ENCODE measurements at places on chromosomes 5 and 9. TPM values are rescaled to one million over a fixed set of nuclear protein-coding genes. Genes with fewer than 3 reads are reported as not detected.

ICE1 gene
- total RNA-seq = 38.2 TPM

EIF4EBP3 gene
- total RNA-seq = 16.1 TPM

GRCh38 chr5:5419291-5420210 lies 2.9 kb upstream of the ICE1 start:
- no peak for DNase-seq

DNA sequence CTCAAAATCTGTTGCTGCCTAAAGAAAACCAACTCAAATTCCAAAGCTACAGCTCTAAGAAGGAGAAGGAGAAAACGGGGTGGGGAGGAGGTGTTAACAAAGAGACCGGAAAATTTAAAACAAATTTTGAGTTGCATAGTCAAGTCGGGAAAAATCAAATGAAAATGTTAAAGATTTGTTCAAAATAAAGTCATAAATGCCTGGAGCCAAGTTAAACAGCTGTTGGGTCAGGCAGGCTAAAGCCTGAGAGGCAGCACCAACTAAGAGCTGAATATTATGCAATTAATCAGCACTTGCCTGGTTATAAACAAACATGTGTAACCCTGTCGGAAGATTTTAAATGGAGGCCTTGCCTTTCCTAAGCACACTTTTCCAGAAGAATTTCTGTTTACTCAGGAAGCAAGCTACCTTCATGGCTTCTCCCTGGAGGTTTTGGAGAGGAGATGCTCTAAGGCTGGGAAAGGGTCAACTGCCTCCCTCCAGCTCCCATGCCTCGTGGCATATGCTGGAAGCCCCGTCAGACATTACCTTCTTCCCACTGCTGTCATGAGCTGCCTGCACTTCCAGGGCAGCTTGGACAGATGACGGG lies 270.5 kb downstream of the DMRT2 start:
- no peak for DNase-seq

DNA sequence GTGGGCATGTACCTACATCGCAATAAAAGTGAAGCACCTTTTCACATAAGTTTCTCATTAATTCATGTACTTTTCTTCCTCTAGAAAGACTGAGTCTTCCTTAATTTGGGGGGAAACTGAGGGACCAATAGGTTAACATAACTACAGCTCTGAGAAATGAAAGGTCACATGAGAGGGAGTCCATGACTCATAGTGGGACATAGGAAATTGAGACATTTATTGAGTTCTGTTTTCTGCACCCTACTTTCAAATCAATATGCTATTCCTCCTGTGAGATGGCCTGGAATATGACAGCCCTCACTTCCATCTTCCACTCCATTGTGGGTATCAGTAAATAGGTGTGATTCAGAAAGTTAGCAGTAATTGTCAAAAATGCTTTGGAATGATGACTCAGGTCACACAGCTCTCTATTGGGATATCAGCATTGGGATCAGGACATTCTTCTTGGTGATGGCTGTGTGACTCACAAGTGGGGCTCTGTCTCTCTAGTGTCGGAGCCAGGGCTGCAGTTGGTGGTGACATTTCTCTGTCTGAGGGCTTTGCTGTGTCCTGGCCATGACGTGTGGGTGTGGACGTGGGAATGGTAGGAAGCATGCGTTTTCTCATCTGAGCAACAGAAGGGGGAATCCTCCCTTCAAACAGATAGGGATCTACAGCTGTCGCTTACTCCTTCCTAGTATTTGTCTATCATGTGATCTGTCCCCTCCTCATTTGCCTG lies 125.0 kb downstream of the TRIO start:
- no peak for DNase-seq
